ENCODE measurements at places on chromosomes 6 and 20.
A peak's percentile ranks its signal among the peaks of the same experiment; 100 is the strongest.

DNA sequence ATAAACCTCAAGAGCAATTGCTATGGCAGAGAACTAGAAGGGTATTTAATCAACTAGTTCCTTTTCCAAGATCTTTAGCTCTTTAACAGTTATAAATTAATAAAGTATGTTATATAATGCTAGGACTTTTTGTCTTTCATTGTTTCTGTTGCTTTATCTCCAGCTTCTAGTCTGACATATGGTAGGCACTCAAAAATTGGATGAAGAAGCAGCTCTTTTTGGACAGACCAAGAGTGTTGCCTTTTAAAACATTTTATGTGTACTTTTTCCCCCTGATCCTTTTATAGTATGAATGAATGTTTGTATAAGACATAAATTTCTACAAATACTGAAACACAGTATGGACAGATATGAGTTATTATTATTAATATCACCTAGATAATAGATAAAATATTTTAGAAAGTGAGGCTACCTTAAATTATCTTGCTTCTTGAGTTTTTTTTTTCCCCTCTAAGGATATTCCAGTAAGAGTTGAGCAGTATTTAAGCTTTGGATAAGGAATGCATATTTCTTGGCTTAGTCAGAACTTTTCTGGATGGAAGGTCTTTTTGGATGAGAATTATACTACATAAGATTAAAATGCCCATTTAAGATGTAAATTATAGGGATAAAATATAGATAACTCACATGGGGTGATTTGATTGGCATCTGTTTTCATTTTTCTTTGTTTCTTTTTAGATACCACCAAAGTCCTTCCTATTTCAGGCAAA, 16.6 kb downstream of the LAMA2 start:
- DNase-seq, result no peak

- DNase-seq, result no peak
Observed at GRCh38 chr6:73722318-73723060, 26.5 kb downstream of the CD109 start.

GRCh38 chr6:168192195-168192900, 113.3 kb upstream of the FRMD1 start:
- DNase-seq, result peak; percentile 69

GRCh38 chr6:124973780-124974179, 11.5 kb downstream of the RNF217 start:
- DNase-seq, result no peak

DNA sequence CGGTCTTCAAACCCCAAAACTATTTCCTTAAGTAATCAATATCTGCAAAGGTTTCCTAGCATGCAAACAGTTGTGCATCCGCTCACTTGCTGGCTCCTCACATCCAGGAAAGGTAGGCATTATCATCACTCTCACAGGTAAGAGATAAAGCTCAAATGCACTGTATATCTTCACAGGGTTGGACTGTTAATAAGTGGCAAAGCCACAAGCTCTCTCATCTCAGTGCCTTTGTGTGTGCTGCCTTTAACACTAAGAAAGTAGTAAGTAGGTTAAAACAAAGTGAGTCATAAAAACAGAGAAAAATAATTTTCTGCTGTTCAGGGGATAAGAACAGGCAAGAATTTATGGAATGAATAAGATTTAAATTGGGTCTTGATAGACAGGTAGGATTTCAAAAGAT, 21.3 kb downstream of the MAN1A1 start:
- DNase-seq, result no peak

GRCh38 chr20:53875452-53875851, 194.9 kb downstream of the BCAS1 start:
- no peak for DNase-seq

DNA sequence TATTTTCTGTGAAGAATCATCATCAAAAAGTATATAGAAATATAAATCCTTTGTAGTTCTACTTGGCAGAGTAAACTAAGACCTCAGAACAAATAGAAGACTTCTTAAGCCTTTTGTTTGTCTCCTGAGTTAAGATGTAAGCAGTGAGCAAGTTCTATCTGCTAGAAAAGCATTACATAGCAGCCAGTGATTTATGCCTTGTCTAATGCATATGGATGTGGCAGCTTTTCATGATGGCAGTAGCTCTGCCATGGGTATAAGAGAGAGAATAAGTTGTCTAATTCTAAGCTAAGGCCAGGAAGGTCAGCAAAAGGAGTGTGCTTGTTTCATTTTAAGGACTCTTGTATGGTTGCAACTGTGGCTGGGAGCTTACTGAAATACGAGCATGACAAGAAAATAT, 920.2 kb downstream of the GRIK2 start:
- no peak for DNase-seq

DNA sequence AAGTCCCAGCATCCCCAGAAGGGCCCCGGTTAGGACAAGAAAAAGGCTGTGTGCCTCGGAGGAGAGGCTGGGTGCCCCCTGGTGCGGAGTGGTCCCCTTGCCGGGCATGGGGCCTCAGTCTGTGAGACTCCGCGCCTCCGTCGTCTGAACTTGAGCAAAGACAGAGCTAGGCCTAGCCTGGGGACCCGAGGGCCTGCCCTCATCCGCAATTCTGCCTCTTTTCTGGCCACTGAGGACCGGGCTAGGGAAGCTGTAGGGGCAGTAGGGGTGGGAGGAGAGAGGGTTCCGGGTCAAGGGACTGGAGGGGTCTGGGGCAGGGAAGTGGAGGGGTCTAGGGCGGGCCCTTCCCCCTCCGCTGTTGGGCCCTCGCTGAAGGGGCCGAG, 550 bp upstream of the HSPA12B start:
- no peak for DNase-seq

DNA sequence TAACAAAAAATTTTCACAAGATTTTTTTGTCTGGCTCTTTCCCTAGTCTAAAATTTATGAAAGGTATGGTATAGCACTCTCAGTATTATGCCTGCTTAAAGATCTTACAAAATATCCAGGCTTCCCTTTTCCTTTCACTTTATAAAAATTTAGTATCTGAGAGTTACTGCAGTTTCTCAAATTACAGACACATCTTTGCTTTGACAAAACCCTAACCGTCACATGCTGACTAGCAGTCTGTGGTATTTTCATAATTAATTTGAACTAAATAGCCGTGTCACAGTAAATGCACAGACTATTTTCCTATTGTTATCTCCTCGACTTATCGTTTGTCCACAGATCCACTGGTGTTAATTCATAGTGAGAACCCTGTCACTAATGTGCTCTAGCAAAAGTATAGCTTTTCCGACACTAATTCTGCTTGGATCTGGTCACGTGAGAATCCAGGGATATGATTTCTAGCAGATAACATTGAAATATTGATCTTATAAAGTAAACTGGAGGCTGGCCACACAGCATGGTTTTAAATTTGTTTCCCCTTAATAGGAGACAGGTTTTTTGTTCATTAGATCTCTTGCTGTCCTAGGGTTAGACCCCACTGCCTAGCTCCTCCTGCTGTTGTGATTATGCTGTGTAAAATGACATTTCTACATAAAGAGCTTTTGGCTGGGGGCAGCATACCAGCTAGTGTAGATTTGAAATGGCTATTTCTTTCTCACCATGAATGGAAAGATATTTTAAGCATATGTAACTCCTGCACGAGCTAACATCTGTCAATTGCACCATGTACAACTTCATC, 340.6 kb upstream of the SASH1 start:
- no peak for DNase-seq

- DNase-seq, result no peak
Observed at GRCh38 chr6:118697554-118697953, 46.2 kb upstream of the CEP85L start.

DNA sequence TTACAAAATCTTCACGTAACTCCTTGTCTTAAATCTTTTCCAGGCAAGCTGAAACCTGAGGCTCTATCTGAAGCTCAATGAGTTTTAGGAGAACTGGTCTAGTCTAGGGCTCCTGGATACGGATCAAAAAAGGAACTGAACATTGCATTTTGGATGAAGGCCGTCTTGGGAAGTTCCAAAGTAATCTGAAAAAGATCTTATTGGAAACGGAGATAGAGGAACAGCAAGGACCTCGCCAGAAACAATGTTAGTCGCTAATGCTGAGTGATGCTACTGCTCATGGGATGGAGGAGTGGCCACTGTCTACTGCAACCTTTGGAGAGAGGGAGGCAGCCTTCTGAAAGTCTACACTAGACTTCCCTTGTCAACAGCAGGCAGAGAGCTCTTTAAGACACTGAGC, 91.4 kb upstream of the ATXN1 start:
- no peak for DNase-seq

GRCh38 chr6:169370666-169371343, 117.2 kb upstream of the THBS2 start:
- DNase-seq, result no peak

- no peak for DNase-seq
Observed at GRCh38 chr6:27495386-27496135, 22.7 kb upstream of the ZNF184 start.

- peak; percentile 39 for DNase-seq
Observed at GRCh38 chr6:89610149-89610642, 28.4 kb downstream of the LYRM2 start.

DNA sequence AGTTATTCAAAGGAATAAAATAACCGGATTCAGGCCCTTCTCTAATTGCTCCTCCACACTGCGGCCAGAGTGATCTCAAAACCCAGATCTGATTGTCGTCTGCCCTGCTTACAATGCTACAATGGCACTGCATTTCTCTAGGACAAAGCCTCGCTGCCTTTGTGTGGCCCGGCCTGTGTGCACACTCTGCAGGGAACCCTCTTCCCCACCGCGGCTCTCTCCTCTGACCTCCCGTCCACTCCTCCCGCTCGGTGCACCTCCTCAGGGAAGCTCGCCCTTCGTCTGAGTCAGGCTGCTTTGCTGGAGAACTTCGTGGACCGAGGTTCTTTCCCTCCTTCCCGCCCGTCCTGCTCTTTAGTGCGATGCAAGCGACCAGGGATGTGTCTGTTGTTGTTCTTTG, 101.6 kb upstream of the SNX9 start:
- no peak for DNase-seq

DNA sequence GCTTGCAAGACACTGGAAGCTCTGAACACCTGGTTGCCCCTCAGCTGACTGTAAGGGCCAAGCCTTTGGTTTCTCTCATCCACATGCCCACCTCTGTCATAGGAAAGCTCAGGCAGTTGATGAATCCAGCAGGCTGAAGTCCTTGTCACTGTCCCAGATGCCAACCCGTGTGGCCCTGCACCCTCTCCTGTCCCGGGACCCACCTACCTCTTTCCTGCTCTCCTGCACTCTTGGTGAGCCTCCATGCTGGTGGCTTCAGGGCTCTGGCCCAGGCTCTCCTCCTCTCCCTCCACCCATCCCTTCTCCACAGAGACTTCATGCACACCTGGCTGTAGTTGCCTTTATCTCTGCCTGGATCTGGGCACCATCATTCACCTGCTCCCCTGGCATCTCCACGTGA, 4.0 kb upstream of the GID8 start:
- DNase-seq, result no peak

- DNase-seq, result no peak
Observed at GRCh38 chr6:41581381-41581991, 35.3 kb downstream of the FOXP4 start.

GRCh38 chr6:169798764-169799473, 47.5 kb downstream of the ERMARD start:
- DNase-seq, result no peak

DNA sequence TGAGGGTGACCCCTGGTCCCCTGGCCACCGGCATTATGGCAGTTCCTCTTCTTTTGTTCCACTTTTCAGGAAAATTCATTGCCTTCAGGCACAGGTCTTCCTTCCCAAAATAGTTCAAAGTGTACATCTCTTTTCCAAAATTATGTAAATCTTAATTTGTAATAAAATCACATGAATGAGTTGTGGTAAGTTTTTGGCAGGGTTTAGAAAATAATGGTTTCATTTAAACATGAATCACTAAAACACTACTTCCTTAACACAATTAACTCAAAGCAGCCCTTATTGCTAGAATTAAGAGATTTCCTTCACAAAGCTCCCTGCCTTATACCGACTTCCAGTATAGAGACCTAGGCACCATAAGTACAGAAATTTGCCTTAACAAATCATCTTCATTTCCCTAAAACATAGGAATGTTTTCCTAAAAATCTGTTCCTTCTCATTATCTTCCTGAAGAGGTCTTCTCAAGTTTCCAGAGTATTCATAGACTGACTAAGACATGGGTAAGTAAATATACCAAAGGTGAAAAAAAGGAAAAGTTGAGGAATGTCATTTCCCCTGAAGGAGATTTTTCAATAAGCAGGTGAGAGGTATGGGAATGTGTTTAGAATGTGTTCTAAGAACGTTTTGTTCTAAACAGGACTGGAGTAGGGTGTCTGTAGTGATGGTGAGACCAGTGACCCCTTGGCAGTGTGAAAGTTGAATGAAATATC, 148.2 kb upstream of the CITED2 start:
- DNase-seq, result no peak

- no peak for DNase-seq
Observed at GRCh38 chr20:47113362-47114109, 218.9 kb downstream of the EYA2 start.

- DNase-seq, result no peak
Observed at GRCh38 chr6:57209030-57209429, 13.1 kb downstream of the RAB23 start.

DNA sequence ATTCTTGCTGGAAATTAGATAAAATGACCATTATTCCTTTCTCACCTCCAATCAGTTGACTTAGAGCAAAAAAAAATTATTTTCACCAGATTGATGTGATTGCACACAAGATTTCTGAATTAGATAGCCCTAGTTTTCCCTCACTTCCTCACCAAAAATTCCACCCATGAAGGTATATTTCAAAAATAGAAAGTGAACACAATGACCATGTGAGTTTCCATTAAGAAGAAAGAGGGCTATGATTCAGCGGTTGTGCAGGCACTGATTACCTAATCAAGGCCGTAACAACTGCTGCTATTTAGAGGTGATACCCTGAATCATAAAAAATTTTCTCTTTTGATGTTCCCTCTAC, 19.5 kb upstream of the RALGAPA2 start:
- no peak for DNase-seq

GRCh38 chr6:43081043-43081442, 4.9 kb downstream of the PTK7 start:
- no peak for DNase-seq

DNA sequence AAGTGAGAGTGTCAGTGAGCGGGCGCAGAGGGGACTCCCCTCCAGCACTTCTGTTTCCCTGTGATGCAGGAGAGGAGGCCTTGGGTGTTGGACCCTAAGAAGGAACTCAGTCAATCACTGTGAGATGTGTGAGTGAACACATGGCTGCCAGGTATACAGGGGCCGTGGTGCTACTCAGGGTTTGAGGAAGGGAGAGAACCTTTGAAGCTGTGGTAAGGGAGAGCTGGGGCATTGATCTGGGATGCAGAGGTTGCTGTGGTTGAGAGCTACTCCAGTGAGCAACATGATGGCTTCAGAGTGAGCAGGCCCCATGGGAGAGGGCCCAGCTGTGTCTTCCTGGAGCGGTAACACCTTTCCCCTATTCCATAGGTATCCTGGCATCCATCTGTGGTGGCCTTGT, 99.2 kb downstream of the SLC22A3 start:
- no peak for DNase-seq

All from NCI-H1436 (cell line).